GM13976 (cell line): ENCODE measurements at places on chromosomes 1 and 21.

- peak; percentile 44 for DNase-seq
Measured at GRCh38 chr1:214439352-214440119, 111.9 kb downstream of the PTPN14 start.

DNA sequence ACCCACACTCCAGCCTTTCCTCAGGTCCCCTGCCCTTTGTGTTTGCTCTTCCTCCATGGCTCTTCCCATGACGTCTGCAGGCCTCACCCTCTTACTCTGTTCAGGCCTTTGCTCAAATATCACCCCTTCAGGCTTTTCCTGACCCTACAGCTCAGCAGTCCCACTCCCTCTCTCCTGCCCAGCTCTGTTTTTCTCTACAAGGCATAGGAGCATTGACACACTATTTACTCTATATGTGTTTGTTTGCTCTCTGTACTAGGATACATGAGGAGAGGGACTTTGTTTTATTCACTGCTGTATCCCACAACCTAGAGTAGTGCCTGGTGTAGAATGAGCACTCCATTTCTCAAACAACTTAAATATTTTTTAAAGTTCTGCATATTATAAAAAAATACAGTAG is 107.4 kb upstream of the COA6 start:
- DNase-seq = no peak

DNA sequence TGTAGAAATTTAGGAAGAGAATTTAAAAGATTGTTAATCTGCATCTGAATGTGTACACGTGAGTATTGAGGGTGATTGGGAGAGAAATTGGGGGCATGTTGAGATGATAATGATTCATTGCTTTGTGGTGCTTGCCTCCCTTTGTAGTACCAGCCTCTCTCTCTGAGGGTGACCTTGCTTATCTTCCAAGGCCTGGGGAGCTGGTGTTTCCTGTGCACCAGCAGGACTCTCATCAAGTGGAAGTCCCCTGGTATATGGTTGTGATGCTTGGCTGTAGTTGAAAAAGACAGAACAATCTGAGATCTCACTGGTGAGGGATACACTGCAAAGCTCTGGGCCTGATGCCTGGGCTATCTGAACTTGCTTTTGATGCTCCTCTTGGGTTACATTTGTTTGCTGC is 4.0 kb downstream of the TCHHL1 start:
- no peak for DNase-seq

GRCh38 chr1:50859657-50860056 is 100.4 kb downstream of the FAF1 start:
- no peak for DNase-seq

DNA sequence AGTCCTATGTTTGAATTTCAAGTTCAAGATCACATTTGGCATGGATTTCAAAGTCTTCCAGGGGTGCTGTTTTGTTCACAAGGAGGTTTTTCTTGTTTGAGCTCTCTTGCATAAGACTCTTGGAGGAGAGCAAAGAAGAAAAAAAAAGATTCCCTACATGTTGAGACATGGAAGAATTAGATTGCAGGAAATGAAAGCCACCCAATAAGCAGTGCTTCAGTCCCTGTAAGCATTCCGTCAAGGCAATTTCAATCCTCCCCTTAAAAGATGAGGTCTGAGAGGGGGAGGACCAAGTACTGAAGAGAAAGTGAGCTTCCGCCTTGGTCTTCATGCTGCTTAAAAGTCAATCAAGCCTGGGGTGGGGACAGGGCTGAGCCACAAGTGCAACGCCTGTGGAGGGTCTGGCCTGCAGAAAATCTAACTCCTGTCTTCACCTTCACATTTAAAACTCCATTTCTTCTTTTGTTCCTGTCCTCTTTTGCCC is 50.2 kb downstream of the LPAR3 start:
- DNase-seq = no peak

DNA sequence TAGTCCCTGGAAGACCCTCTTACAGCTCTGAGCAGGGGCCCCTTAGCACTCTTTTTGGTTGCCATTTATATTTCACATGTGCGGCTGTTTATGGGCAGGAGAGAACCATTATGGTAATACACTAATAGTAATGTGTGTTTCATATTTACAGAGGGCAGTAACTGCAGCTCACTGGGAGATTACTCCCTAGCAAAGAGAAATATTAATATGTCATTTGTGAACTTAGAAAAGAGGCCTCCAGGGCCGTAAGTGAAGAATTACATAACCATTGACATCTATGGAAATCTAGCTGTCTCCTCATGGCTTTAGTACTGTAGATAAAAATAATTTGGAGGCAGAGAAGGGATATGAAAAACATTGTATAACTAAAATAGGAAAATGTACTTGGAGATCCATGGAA is 23.4 kb upstream of the RGS16 start:
- no peak for DNase-seq

- DNase-seq = no peak
Measured at GRCh38 chr1:156051011-156051725, 2.4 kb downstream of the UBQLN4 start.

GRCh38 chr1:19735440-19736127 is 64.1 kb downstream of the TMCO4 start:
- DNase-seq = no peak

DNA sequence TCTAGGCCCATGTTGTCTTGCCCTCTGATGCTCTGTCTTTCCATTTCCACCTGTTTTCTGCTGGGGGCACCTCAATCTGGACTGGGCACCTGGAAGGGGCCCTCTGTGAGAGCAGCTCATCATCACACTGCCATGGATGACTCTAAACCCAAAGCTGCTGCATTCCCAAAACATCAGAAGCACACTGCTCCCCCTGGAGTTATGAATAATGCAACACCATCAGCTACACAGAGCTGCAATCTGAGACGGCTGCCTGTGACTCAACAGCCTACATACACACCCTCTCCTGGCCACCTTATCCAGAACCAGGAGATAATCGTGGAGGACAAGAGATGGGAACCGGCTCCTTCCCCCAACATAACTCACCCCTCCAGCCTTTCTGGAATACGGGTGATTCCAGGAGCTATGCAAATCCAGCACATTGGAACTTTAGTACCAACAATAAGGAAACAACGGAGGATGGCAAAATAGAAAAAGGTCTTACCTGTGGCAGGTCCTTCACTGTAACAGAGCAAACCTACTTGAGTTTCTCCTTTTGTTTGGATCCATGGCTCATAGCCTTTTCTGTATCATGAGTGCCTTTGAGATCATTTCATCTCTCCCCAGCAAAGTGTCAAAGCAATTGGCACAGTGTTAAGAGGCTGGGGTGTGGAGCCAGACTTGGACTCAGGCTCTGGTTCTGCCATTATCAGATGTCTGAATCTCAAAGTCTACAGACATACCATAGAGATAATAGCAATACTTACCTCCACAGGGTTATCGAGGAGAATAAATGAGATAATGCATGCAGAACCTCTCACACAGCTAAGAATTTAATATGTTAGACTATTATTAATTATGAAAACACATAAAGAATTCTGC is 29.3 kb downstream of the AK2 start:
- no peak for DNase-seq

- no peak for DNase-seq
Measured at GRCh38 chr1:158035976-158036583, 42.6 kb downstream of the KIRREL1 start.

- DNase-seq = no peak
Measured at GRCh38 chr1:56533197-56533596, 46.2 kb downstream of the PLPP3 start.

DNA sequence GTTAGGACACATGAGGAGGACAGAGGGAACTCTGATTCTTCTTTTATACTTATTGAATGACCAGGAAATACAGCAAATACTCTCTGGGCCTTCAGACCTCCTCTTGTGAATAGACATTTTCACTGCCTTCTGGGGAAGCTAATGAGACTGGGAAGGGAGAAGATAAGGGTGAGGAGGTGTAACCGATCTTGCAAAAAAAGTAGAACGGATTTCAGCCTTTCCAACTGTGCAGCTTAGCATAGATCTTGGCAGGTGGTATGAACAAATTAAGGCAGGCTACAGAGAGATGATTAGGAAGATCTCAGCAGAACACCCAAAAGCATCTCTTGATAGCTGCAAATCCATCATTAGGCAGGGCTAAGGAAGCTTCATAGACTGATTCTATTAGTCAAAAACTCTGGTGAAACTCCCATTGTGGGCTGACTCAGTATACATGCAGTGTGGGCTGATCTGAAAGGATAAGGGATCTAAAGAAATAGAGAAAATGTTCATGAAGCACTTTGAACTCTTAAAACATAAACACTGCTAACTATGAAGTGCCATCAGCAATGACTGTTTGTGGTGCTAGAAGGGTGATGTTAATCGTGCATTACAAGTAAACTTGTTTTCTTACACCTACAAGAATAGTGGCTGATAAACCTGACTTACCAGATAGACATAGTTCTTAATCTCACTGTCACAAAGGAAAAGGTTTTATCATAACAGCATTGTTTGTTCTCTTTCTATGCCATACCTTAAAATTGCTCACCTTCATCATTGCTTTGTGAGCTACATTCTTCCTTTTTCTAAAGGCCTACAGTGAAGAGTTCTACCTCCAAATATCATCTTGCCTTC is 85.5 kb upstream of the PALMD start:
- DNase-seq = no peak

GRCh38 chr1:179126338-179127060 is 44.6 kb downstream of the TOR3A start:
- no peak for DNase-seq

GRCh38 chr21:18549214-18549905 is 145.8 kb upstream of the TMPRSS15 start:
- DNase-seq = no peak

DNA sequence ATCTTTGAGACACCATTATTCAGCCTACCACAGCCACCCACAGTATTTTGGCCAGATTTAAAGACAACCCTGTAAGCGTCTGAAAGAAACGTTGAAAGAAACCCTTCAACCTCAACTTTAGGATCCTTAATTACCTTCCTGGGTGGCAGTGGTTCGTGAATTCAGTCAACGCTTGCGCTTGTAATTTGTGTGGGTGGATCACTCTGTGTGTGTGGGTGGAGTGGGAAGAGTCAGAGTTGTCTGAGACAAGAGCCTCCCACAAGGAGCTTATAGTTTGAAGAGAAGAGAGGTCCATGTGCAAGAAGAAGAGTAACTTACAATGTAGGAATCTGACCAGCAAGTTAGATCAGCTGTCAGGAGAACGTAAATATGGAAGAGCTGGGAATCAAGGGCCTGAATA is 8.4 kb downstream of the COQ8A start:
- no peak for DNase-seq

DNA sequence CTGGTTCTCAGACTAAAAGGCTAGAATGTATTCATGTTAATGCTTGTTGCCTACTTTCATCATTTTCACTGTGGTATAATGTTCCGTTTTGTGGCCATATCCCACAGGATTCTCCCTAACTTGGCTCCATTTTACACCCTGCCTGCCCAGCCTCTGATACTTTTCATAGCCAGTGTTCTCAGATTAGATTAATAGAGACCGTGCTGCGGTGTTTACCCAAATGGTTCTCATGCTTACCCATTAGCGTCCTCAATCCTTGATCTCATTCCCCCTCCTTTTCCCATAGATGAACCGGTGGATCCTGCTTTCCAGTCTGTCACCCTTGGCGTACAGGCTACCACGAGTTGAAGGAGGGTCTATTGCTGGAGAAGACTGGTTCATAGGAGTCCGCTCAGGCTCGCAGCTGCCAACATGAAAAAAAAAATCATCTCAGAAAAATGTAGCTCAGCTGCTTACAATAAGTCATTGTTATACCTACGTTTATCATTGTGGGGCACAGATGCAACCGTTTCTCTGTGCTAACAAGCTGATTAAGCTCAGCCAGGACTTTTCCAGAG is 78.7 kb downstream of the SETD4 start:
- no peak for DNase-seq

DNA sequence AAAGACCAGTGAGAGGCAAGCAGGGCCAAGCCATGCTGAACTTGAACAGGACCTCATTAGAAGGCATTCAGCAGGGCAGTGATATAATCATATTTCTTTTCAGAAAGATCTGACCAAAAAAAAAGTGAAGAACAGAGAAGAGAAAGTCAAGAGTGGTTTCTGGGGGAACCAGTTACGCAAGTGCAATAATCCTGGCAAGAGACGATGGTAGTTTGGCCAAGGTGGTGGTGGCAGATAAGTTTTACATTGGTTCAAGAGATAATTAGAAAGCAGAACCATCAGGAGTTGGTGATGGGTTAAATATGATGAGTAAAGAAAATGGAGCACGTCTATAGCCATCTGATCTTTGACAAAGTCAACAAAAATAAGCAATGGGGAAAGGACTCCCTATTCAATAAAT is 54.3 kb downstream of the ZSWIM5 start:
- no peak for DNase-seq
